T-cell (primary cell): ENCODE measurements at places on chromosomes 6 and 20. TPM values are rescaled to one million over a fixed set of nuclear protein-coding genes. Genes with fewer than 3 reads are reported as not detected.

DNA sequence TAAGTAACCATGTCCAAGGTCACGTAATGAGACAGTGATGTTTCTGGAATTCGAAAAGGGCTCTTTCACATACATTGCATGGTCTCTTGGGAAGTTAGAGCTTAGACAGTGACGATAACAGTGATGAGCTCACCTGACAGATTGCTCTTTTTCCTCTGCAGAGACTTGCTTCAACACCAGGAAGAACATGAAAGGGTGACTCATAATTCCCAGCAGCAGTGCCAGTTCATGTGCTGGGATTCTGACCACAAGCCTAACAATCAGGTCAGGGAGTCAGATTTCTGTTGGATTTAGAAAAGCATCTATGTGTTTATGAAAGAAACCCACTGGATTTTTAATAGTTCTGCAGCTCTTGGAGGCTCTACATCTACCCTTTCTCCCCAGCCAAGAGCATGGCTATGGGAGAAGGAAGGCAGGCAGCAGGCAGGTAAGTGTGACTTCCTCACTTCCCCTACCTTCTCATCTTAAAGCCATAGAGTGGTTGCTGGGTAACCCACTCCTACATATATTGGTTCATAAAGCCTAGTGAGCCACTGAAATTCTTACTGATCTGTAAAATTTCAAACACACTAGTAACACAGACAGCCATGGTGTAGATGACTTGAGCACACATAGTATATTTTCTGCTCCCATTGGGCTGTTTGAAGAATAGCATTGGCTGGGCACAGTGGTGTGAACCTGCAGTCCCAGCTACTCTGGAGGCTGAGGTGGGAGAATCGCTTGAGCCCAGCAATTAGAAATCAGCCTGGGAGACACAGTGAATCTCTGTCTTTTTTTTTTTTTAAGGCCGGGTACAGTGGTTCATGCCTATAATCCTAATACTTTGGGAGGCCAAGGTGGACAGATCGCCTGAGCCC is 44.4 kb upstream of the LOC128125822 start:
- H3K27ac ChIP-seq: no peak overlapping the region
- no peaks in the 10 kb centered on the region for H3K4me1 ChIP-seq
- H3K27me3 ChIP-seq: peaks cover 4% of the 10 kb centered on the region
- H3K4me3 ChIP-seq: no peak overlapping the region
- no peaks in the 10 kb centered on the region for H3K36me3 ChIP-seq

DNA sequence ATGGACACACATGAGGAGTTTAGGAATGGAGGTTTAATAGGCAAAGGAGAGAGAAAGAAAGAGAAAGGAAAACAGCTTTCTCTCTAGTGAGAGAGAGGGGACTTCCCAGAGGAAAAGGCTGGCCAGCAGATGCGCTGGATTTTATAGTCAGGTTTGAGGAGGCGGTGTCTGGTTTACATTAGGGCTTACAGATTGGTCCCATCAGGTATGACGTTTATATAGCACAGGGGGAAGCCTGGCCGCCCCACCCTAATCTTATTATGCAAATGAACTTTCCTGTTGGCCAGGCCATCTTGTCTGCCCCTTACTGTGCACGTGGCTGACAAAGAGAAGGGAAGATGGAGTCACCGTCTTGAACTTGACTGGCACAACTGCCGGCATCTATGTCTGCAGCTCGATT is 86.6 kb upstream of the QKI start:
- H3K27ac ChIP-seq: no peak overlapping the region
- no peaks in the 10 kb centered on the region for H3K27me3 ChIP-seq
- no peaks in the 10 kb centered on the region for H3K4me1 ChIP-seq
- DNase-seq: no peak
- H3K36me3 ChIP-seq: no peaks in the 10 kb centered on the region
- no peak overlapping the region for H3K4me3 ChIP-seq

DNA sequence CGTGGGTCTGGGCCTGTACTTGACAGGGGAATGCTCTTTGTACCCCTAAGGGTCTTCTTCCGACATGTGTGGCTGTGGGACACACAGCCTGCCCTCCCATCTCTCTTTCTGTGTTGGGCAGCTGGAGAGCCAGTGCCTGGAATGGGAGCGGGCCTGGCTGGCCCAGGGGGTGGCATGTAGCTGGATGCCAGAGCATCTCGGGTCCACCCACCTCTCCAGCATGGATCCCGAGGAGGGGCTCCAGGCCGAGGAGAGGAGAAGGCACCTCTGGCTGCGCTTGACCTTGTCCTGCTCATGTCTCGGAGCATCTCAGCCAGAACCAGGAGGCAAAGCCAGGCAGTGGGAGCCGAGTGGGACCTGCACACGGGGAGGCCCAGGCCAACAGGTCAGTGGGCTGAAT is 16.0 kb downstream of the CDH4 start:
- H3K27ac ChIP-seq: no peak overlapping the region
- no peaks in the 10 kb centered on the region for H3K36me3 ChIP-seq
- no peaks in the 10 kb centered on the region for H3K4me1 ChIP-seq

CLVS2 gene
- total RNA-seq: not detected

VSX1 gene
- total RNA-seq: not detected

DNA sequence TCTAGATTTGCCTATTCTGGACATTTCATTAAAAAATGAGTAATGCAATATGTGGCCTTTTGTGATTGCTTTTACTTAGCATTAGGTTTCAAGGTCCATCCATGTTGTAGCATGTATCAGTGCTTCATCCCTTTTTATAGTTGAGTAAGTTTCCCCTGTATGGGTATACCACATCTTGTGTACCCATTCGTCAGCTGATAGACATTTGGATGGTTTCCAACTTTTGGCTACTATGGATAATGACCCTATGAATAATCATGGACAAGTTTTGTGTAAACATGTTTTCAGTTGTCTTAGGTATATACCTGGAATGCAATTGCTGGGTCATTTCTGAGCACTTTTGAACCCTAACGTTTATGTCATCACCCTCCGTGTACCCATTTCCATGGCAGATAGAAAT is 15.4 kb downstream of the METTL24 start:
- H3K4me3 ChIP-seq: no peak overlapping the region
- H3K4me1 ChIP-seq: no peaks in the 10 kb centered on the region
- H3K27ac ChIP-seq: no peak overlapping the region
- no peak for DNase-seq
- no peaks in the 10 kb centered on the region for H3K27me3 ChIP-seq
